ENCODE measurements at places on chromosomes 4 and X.

DNA sequence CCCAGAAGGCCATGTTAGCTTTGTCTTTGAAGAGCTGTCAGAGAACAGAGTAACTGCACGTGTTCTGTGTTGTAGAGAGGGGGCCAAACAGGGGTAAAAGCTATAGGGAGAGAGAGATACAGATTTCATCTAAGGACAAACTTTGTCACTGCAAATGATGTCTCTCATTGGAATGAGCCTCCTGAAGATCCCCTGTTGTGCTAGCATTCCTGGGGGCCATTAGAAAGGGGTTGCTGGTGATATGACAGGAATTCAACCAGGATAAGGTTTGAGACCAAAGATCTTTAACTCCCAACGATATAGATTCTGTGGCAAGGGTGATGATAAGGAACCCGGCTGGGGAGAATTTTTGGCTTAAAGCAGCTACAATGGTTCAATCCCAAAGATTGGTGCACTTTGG, 16.8 kb downstream of the MID1 start:
- DNase-seq: no peak

GRCh38 chr4:130056286-130056685, 960.3 kb downstream of the C4orf33 start:
- DNase-seq: no peak

DNA sequence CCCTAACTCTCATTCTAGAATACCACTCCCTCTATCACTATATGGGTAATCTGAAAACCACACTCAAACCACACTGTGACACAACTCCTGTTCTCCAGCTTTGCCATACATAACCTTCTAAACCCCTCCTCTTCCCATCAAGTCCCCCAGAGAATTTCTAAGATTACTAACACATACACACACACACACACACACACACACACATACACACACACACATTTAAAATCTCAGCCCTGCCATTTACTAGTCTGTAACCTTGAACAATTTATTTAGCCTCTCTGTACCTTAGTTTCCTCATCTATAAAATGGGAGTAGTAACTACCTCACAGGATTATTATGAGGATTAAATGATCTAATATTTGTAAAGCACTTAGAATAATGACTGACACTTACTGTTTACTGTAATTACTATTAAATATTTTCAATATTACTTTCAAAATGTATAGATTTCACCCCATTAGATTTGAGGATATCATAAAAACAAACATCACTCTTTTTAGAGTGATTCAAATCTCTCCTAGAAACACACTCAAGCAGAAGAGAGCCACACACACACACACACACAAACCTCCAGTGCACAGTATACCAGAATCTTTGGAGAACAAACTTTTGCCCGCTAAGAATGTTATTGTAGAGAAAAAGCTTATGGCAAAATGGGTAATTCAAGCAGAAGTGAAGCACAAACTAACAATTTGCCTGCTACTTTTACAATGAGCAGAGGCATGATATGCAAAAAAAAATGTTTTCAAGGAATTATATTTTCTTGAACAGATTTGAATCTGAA, 3.8 kb downstream of the ANKRD50 start:
- DNase-seq: no peak

GRCh38 chr4:70754990-70755688, 33.4 kb downstream of the RUFY3 start:
- no peak for DNase-seq

GRCh38 chr4:2313366-2313765, 51.5 kb upstream of the MXD4 start:
- no peak for DNase-seq

GRCh38 chrX:153744210-153745066, 19.6 kb upstream of the PLXNB3 start:
- peak; percentile 37 for DNase-seq

- DNase-seq: no peak
These were observed 366.5 kb downstream of the FAT4 start for GRCh38 chr4:125681240-125681639.

GRCh38 chr4:152278172-152278504, 257.8 kb downstream of the FBXW7 start:
- DNase-seq: no peak

DNA sequence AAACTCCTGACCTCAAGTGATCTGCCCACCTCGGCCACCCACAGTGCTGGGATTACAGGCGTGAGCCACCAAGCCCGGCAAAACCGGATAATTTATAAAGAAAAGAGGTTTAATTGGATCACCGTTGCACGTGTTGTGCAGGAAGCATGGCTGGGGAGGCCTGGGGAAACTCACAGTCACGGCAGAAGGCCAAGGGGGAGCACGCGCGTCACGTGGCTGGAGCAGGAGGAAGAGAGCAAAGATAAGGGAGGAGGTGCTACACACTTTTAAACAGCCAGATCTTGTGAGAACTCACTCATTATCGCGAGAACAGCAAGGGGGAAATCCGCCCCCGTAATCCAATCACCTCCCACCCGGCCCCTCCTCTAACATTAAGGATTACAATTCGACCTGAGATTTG, 177.9 kb upstream of the TENM3 start:
- DNase-seq: no peak

- no peak for DNase-seq
These were observed 7.8 kb downstream of the DIAPH2 start for GRCh38 chrX:96692454-96692853.

- no peak for DNase-seq
These were observed 2.8 kb downstream of the TMEM271 start for GRCh38 chr4:573122-573892.

DNA sequence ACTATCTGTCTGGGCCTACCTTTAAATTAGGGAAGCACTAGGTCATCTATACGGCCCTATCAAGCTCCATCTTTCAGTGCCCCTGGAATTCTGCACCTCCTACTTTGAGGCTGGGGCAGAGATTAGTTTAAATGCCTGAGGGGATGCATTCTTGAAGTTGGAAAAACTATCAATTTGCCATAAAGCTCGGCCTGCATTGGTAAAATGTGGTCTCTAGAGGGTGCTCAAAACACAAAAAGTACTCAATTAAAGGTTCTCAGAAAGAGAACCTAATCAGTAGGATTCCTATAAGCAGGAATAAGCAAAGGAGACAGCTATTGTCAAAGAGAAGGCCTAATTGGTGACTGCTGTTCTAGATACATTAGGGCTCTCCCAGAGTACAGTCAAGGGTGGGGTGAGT, 111.7 kb downstream of the AMER1 start:
- DNase-seq: no peak

DNA sequence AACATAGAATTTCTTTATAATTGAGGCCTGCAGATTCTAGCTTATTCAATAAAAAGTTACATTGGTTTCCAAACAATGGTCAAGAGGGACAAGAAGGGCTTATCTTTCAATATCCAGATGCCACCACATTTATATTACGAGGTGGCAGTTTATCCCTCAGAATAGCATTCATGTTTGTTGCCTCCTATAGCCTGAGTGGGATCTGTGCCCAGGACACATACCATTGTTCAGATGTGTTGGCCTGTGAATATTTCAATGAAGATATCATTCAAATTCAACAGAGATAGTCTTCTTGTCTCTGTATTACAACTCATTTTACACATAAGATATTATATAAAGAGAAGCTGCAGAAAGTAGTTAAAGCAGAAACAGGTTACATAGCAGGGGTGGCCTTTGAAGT, 20.5 kb downstream of the GLRB start:
- no peak for DNase-seq

DNA sequence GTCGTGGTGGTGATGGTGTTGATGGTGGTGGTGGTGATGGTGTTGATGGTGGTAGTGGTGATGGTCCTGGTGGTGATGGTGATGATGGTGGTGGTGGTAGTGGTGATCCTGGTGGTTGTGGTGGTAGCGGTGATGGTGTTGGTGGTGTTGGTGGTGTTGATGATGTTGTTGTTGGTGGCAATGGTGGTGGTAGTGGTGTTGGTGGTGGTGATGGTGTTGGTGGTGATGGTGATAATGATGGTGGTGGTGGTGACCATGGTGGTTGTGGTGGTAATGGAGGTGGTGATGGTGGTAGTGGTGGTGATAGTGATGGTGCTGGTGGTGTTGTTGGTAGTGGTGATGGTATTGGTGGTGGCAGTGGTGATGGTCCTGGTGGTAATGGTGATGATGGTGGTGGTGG, 49.1 kb downstream of the TLR10 start:
- DNase-seq: no peak

DNA sequence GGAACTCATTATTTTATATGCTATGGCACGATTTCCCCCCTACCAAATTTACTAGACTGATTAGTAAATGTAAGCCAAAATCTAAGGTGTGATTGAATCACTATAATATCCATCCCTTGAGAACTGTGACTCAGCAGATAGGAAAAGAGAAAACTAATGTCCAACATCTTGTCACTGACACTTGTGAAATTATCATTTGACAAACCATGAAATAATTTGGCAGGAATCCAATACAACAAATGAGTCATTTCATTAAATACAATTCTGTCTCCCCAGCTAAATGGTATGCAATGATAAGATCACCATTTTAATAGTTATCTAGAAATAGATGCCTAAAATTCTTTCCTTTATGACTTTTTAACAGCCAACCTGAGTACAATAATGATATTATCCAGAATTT, 462.3 kb downstream of the DMD start:
- DNase-seq: no peak

GRCh38 chrX:40646489-40647306, 663 bp downstream of the CXorf38 start:
- DNase-seq: peak; percentile 44

- no peak for DNase-seq
These were observed 64.0 kb downstream of the PTTG2 start for GRCh38 chr4:38024206-38024509.

DNA sequence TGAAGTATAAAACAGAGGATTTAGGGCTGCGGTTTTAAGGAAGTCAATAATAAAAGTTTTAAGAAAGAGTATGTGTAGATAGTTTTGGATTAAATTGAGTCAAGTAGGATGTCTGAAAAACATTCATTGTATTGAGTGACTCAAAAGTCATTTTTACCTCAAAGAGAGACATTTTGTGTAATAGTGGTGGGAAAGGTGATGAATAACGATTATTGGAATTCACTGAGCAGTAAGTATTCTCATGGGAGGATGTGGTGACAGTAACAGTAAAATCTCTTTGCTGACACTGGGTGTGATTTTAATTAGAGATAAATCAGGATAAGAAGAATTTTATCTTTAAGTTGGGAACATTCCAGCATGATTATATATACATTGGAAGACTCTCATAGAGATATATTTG, 233.6 kb downstream of the PDHA2 start:
- no peak for DNase-seq

DNA sequence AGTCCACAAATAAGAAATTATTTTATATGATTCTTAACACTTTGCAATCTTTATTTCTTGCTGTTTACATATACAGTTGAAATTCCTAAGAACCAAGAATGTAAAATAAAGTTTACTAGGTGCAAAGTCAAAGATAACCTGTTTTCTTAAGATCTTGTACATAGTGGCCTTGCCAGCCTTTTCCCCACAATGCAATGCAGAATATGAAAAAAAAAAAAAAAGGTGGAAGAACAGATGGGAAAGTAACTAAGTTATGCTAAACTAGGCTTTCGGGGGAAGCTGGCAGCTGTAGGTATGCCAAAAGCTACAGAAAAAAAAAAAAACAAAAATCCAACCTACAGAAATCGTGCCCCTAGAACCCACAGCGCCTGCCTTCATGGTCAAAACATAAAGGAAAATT, 1588.4 kb downstream of the STIM2 start:
- DNase-seq: no peak

- no peak for DNase-seq
These were observed 417 bp downstream of the PPP2R2C start for GRCh38 chr4:6472008-6472386.

DNA sequence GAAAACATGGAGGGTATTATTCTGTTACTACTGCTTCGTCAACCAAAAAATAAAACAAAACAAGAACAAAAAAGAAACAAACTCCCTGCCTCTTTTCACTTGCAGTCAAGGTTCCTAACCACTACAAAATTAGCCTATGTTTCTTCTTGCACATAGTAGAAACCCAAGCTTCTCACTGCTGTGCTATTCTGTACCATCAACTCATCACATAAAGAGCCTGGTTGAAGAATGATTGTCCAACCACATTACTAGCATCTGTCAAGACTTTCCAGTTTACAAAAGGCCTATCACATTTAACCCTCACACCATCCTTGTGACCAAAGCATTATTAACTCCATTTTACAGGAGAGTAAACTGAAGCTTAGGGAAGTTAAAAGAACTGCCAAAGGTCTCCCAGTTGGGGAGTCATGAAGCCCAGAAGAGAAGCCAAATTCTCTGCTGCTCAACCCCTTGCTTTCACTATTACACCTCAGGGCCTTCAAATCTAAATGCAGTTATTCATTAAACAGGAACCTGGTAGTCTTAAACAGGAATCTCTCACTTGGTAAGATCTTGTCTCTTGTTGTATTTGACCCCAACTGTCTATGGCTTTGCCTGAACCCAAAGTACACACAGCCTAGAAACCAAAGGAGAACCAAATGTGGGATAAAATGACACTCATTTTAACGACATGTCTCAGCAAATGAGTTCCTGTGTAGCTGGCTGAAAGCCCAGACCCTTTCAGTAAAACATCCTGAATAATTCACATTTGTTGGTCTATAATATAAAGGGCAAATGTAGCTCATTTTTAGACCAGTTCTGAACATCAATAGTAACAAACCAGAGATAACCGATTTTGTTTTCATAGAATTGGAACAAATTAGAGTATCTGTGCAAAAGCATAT, 8.6 kb downstream of the F9 start:
- DNase-seq: no peak

DNA sequence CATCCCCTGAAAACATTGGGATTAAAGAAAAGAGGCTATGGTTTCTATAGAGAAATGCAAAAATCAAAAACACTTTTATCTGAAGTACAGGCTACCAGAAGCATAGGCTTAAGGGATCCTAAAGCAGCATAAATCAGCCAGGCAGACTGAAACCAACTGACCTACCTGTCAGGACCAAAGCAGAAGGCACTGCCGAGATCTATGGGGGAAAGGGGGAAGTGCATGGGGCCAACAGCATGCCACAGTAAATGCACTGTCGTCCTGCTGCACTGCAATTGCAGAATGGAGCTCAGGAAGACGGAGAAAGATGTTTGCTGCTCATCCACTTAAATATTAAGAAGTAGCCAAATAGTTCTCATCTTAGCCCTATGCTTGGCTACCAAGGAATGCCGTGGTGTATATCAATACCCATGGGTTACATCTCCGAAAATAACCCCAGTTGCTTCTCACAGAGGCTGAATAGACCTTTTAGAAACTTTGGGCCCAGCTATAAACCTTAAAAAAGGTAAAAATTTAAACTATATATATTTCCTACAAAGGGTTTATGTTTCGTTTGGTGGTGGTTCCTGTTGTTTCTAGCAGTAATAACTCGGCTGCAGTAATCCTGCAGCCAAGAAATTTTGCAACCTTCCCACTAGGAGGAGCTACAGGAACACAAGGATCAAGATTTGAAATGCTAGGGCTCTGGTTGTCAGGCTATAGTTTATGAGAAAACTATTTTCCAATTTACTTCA, 312.2 kb upstream of the DIAPH2 start:
- DNase-seq: no peak

DNA sequence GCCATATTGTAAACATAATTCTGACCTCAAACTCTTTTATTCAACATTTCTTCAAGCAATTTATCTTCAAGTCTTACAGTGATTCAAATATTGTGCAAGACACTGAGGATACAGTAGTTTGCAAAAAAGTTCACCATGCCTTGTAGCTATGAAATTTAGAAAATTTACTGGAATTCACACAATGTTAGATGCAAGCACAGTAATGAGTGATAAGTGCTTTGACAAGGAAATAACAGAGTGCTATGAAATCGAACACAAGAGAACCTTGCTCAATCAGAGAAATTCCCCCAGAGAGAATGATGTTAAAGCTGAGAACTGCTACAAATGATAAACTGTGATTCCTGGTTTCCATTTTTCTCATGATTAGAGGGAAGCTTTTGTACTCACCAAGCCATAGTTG, 952.9 kb downstream of the FAT4 start:
- DNase-seq: no peak

All from CD4-positive, alpha-beta T cell treated with Interleukin-17A for 4 hours (primary cell).